Mesothelial cell of epicardium (in vitro differentiated cells): ENCODE measurements at places on chromosomes 3 and 15. TPM values are rescaled to one million over a fixed set of nuclear protein-coding genes. Genes with fewer than 3 reads are reported as not detected.

Gene ZBED2
- total RNA-seq: not detected in 3 replicates

Gene CLDN16
- 0.07 to 0.20 TPM (median 0.11 TPM) in 3 replicates for total RNA-seq

GRCh38 chr3:107868449-107868848 is 222.4 kb downstream of the CD47 start:
- H3K4me3 ChIP-seq: no peak overlapping the region
- H3K27me3 ChIP-seq: no peaks in the 10 kb centered on the region
- DNase-seq: no peak
- peaks cover 26% of the 10 kb centered on the region for H3K4me1 ChIP-seq
- H3K36me3 ChIP-seq: no peaks in the 10 kb centered on the region

DNA sequence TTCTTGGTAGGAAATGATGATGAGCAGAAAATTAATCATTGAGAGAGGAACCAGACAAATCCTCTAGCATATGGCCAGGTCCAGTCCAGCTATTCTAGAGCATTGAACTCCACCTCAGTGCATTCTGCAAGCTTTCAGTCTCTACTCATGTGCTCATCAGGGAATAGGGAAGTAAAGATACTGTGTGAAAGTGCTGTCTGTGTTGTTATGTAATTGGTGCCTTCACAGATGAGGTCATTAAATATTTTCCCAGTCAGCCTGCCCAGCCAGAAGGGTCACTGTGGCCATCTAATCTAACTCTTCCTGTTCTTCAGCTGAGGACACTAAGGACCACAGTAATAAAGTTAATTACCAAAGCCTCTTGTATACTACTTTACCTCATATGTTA is 28.2 kb downstream of the C3orf62 start:
- no peaks in the 10 kb centered on the region for H3K27me3 ChIP-seq
- H3K4me3 ChIP-seq: no peak overlapping the region
- H3K36me3 ChIP-seq: no peaks in the 10 kb centered on the region

- peaks cover 13% of the 10 kb centered on the region for H3K36me3 ChIP-seq
- peaks cover 9% of the 10 kb centered on the region for H3K4me1 ChIP-seq
- no peak for DNase-seq
- peaks cover 21% of the 10 kb centered on the region for H3K27me3 ChIP-seq
Observed at GRCh38 chr3:49908373-49909199, 4.9 kb upstream of the MST1R start.

DNA sequence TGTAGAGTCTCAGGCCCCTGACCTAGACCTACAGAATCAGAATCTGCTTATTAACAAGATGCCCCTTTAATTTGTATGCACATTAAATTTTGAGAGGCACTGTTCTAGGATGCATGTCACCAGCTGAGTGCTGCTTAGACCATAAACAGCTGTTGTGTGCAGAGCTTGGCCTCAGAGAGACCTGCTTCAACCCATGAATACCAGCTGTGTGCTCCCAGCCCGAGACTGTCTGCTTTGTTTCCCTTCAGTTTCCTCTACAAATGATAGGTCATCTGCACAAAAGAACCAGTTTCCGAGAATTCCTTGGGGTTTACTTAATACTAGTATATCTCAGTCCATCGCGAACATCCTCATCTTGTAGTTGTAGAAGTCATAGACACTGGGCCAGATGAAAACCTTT is 158.5 kb upstream of the PFN2 start:
- no peak overlapping the region for H3K27ac ChIP-seq
- no peak for DNase-seq
- no peaks in the 10 kb centered on the region for H3K36me3 ChIP-seq
- H3K27me3 ChIP-seq: peaks cover 5% of the 10 kb centered on the region
